ENCODE measurements at places on chromosomes 3 and 15.

GRCh38 chr3:51381333-51381705, 3.8 kb upstream of the MANF start:
- DNase-seq: no peak

DNA sequence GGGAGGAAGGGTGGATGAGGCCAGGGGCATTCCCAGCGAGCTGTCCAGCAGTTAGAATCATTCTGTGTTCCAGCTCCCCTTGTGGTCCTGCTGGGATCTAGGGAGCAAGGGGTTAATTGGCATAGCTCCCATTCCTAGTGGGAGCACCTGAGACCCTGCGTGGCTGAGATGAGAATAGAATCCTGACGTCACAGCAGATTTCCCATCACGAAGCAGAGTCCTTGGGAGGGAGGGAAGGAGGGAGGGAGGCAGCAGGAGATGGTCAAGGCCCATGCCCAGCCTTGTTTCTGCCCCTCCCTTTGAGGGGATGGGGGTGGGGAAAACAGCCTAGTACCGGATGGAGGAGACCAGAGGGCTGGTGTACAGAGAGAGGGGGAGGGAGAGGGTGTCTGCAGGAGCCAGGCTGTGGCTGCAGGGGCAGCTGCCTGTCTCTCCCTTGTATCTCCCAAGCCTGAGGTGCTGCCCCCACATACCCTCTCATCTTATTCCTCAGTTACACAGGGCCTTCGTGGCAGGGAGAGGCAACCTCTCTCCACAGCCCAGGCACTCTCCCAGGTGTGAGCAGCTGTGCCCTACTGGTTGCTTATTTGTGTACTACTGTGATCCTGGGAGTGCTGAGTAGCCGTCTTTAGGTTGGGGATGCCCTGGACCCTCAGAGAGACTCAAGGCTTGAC, 5.4 kb downstream of the TYRO3 start:
- no peak for DNase-seq

DNA sequence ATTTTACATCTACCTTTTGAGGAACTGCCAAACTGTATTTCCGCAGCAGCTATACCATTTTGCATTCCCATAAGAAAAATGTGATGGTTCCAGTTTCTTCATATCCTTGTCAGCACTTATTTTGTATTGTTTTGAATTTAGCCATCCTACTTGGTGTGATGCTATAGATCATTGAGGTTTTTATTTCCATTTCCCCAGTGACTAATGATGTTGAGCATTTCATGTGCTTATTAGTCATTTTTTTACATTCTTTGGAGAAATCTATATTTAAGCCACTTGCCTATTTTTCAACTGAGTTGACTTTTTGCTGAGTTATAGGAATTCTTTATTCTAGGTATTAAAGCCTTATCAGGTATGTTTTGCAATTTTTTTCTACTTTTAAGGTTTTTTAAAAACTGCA, 347.6 kb upstream of the RARB start:
- no peak for DNase-seq

- no peak for DNase-seq
These were observed 232.9 kb upstream of the RGMA start for GRCh38 chr15:93321881-93322282.

- DNase-seq: no peak
These were observed 68.6 kb downstream of the ITGB5 start for GRCh38 chr3:124818398-124819091.

DNA sequence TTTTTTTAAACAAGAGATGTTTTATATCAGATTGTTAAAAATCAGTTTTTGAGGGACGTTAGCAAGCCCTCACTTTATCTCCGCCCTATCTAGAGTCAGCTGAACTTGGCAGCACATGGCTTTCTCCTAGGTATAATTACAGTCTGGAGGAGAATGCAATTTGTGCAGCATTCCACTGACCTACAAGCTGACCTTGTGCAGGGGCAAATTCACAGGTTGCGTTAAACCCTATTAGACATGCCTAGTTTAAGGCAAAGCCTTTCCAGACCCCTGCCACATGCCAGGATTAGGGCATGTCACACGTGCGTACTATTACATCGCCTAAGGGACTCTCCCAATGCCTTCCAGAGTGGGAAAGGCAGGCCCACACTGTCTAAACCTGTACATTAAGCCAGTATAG, 224.0 kb downstream of the GREM1 start:
- no peak for DNase-seq

DNA sequence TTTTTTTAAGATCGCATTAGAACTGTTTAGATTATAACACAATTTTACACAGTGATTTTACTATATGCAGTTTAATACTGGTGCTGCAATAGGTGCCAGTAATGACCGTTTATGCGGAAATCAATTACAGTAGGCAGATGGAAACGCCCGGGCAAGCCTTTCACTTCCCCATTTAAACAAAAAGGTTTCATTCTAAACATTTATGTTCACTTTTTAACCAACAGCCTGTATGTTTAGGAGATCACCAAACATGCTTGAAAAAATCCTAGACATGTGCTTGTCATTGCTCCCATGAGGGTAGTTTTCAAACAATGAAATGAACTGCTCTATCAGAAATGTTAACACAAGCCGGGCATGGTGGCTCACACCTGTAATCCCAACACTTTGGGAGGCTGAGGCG, 2.7 kb downstream of the BNIP2 start:
- no peak for DNase-seq

DNA sequence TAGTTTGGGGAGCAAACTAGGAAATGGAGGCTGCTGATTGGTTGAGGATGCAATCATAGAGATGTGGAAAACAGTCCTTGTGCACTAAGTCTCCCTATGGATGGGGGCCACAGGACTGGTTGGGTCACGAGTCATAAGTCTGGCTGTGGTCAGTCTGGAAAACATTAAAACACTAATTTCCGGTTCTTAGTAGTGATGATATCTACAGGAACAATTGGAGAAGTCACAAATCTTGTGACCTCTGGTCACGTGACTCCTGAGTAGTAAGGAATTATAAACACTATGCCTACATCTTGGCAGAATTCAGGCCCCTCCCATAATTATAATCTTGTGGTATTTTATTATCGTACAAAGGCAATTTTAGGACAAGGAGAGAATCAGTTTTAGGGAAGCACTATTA, 317.3 kb upstream of the ARPP21 start:
- no peak for DNase-seq

DNA sequence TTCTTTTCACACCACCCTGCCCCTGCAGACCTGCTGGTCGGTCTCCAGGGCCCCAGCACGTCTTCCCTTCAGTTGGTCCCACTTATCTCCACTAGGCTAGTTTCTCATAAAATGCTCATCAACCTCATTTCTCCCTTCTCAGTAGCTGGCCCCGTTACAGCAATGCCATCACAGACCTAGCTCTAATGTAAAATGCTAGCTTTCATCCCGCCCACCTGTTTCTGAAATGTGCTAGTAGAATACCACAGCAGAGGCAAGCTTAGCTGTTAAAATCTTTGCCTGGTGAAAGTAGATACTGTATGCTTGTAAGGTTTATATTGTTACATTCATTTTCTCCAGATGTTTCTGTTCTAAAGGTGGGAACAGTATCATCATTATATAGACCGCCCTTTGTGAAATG, 13.1 kb downstream of the MKRN2OS start:
- DNase-seq: no peak

GRCh38 chr3:108124337-108125152, 33.7 kb upstream of the CD47 start:
- peak; percentile 56 for DNase-seq

- DNase-seq: no peak
These were observed 45.0 kb downstream of the CCR1 start for GRCh38 chr3:46162975-46163555.

DNA sequence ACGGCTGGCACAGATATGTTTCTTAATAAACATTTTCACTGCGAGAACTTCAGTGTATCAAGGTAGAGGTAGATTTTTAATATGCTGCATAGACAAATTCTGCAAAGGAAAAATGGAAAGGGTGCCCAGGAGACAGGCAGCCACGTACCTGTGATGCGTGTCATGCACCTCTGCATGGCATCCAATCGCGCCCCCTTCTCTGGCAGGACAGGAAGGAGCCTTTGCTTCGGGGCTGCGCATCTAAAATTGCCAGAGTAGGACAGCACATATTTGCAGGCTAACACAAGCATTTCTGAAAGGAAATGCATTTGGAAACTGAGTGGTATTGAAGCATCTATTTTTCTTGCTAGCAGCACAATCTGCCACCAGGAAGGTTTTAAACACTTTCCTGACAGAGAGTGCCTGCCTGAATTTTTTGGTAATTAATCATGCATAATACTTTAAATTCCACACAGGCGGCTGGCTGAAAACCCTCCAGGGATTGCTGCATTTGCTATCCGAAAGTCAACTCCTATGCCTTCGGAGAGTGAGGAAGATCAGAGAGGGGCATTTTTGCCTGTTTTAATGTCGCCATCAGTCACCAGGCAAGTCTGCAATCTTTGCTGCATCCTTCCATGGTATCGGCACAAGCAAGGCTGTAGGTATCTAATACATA, 165.1 kb upstream of the ATP10A start:
- no peak for DNase-seq

- DNase-seq: no peak
These were observed 1.3 kb downstream of the SLC27A2 start for GRCh38 chr15:50183112-50183794.
